ENCODE measurements at places on chromosomes 4 and X. TPM values are rescaled to one million over a fixed set of nuclear protein-coding genes. Genes with fewer than 3 reads are reported as not detected.

DNA sequence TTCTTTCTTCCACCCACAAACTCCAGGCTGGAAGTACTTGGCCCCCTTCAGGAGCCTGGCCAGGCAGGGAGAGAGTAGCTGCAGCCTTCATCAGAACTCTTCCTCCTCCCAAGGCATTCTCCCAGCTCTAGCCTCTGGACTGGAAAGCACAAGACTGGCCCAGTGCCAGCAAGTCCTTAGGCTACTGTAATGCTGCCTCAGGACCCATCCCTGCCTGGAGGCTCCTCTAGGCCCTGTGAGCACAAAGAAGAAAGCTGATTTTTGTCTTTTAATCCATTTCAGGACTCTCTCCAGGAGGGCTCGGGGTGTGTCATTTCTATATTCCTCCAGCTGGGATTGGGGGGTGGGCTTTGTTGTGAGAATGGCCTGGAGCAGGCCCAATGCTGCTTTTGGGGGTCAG is 10.8 kb downstream of the AWAT2 start:
- no peaks in the 10 kb centered on the region for H3K36me3 ChIP-seq
- H3K27me3 ChIP-seq, result no peaks in the 10 kb centered on the region
- H3K27ac ChIP-seq, result no peak overlapping the region

DNA sequence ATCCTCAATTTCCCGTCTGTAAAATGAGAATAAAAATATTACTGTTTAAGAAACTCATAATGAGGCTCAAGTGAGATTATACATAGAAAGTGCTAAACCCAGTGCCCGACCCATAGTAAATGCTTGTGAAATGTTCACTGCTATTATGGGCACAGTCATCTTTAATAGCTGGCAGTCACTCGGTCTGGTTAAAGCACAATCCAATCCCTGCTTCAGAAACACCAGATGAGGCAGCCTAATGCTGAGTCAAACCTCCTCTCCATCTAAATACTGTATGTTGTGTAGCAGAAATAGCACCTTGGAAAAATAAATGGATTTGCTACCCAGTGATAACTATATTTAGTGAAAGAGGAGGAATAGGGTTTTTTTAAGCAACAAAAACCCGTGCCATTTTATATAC is 14.5 kb downstream of the EVC2 start:
- no peak overlapping the region for H3K27ac ChIP-seq
- no peak overlapping the region for H3K4me3 ChIP-seq
- no peaks in the 10 kb centered on the region for H3K36me3 ChIP-seq
- H3K27me3 ChIP-seq, result peaks cover 4% of the 10 kb centered on the region
- H3K4me1 ChIP-seq, result no peaks in the 10 kb centered on the region

The LETM1 gene
- total RNA-seq, result 45.8 TPM

The AR gene
- not detected for total RNA-seq

- peak overlapping the region; percentile 40 for H3K27ac ChIP-seq
- H3K4me3 ChIP-seq, result no peak overlapping the region
- H3K36me3 ChIP-seq, result peaks cover 43% of the 10 kb centered on the region
Measured at GRCh38 chr4:102553982-102554381, 52.8 kb downstream of the NFKB1 start.

The MAGED1 gene
- 52.5 TPM for total RNA-seq

- H3K4me1 ChIP-seq, result no peaks in the 10 kb centered on the region
- no peak for DNase-seq
- no peak overlapping the region for H3K27ac ChIP-seq
- H3K4me3 ChIP-seq, result no peak overlapping the region
- no peaks in the 10 kb centered on the region for H3K36me3 ChIP-seq
Measured at GRCh38 chr4:75251547-75251946, 262.7 kb downstream of the RCHY1 start.

The NAA11 gene
- not detected for total RNA-seq

The FDCSP gene
- not detected for total RNA-seq

The ADAM29 gene
- total RNA-seq, result not detected
